ENCODE measurements at places on chromosomes 11 and 22.

- no peak for DNase-seq
Observed at GRCh38 chr22:41352058-41352457, 29.7 kb upstream of the TEF start.

DNA sequence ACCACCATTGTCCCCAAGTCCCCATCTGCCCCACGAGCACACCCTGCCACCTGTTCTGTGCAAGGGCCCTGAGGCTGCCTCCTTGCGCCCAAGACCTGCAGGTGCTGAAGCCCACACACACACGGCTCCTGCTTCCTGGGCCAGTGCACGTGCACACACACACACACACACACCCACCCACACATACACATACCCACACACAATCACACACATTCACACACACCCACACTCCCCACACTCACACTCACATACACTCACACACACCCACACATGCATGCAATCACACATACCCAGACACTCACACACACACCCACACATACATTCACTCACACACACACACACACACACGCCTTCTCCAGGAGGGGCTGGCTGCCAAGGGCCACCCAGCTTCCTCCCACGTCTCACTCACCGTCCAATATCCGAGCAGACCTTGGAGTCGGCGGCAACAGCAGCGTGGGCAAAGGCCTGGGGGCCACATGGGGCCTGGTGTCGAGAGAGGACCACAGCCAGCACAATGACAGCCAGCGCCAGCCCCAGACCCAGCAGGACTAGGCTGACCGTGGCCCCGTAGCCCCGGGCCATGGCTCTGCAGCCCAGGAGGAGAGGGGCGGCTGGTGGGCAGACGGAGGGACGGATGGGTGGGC, 616 bp downstream of the GGT5 start:
- no peak for DNase-seq

DNA sequence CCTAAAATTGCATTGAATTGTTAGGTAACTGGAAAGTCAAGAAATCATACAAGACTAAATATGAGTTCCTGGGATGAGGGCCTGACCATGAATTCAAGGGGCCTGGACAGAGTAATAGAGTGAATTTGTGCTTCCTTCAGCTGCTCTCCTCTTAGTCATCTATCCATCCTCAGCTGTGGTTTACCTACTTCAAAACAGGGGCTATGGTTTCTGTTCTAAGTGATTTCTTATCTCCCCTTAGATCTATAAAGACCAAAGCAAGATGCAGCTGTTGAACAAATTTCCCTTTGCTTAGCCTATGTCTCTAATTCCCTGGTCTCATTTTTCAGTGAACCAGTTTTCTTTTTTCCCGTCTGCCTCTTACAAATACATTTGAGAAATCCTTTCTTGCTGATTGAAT, 428.5 kb downstream of the FAM181B start:
- no peak for DNase-seq

DNA sequence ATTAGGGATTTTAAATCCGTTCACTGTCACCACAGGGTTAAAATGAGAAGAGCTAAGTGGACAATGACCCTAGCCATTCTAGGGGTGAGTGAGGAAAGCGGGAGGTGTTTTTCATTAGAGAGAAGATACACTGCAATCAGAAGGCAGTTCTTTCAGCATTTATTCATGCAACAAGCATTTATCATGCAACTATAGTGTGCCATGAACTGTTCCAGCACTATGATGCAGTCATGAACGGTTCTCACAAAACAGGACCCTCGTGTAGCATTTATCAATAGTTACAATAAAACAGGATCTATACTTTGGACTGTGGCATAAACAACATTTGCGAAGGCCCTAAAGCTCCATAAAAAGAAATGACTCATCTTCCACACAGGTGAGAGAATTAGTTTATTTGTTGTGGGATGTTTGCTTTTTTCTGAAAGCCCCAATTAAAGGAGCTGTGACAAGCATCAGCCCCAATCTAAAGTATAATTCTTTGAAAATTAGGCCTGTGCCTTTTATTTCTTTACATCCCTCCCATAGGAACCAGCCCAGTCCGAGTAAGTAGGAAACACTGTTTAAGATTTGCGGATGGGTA, 51.5 kb downstream of the PAMR1 start:
- no peak for DNase-seq

DNA sequence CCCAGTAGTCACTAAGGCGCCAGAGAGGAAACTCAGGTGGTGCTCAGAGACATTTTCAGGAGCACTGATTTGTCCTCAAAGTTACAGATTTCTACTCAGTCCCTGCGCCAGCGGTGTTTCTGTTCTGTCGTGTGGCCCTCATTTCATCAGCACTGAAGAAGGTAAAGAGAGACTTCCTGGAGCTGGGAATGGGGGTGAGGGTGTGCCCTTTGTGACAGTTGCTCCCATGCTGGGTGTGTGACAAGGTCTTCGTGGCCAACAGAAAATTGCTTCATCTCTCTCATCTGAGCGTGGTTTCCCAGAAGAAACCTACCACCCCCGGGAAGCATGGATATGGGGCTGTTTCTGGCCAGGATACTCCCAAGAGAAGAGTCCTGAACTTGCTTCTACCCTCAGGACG, 2.0 kb upstream of the PPARA start:
- no peak for DNase-seq

DNA sequence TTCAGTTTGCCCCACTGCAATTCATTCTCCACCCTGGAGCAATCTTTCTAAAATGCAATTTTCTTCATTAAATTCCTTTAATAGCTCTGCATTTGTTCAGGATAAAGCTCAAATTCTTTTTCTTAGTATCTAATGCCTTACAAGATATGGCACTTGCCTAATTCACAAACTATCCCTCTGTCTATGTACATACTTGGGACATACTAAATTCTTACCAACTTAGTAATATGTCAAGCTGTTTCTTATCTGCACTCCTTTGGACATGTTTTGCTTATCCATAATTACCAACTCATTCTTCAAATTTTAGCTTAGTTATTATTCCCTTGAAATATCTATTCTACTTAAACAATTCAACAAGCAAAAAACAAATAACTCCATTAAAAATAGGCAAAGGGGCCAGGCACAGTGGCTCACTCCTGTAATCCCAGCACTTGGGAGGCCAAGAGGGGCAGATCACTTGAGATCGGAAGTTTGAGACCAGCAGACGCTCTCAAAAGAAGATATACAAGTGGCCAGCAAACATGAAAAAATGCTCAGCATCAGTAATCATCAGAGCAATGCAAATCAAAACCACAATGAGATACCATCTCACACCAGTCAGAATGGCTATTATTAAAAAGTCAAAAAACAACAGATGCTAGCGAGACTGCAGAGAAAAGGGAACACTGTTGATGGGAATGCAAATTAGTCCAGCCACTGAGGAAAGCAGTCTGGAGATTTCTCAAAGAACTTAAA, 96.9 kb downstream of the FAM76B start:
- DNase-seq = no peak

GRCh38 chr11:120169981-120170698, 32.2 kb upstream of the TRIM29 start:
- no peak for DNase-seq

DNA sequence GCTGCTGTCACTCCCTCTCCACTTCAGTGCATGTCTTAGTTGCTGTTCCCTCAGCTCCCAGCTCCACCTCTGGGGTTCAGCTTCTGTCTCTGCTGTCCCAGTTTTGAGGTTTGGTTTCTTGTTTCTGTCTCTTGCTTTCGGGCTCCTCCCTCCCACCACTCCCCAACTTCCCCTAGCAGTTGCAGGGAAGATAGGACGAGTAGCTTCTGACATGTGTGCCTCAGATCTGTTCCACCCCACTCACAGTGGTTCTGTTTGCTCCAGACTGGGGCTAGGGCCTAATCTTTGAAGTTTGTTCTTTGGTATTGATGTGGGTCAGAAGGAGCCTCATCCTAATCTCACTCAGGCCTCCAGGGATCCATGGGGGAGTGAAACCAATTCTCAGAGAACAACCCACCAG, 2.6 kb upstream of the RRM1 start:
- DNase-seq = no peak

GRCh38 chr11:67118181-67118766, 789 bp upstream of the KDM2A start:
- peak; percentile 44 for DNase-seq

- DNase-seq = no peak
Observed at GRCh38 chr11:134999590-134999989, 587.5 kb upstream of the B3GAT1 start.

DNA sequence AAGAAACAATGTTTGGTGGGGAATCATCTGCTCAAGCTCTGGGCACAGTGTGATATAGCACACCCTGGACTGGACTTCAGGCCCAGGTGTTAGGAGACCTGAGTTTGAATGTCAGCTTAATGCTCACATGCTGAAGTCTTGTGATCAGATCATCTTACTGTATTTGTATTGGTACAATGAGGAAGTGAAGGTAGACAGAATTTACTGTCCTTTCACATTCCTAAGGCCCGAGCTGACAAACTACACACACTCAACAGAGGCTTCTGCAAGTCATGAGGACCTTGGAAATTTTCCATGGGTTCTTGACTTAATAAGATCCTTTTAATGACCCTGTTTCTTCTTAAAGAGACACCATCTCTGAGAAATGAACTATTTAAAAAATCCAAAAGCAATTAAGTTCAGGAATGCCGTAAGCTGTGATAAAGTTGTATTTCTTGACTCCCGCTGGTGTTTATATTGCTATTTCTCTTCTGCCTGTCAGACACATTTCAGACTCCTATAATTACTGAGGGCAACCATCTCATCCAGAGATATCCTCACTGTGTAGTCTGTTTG, 802.0 kb downstream of the DLG2 start:
- DNase-seq = no peak

- DNase-seq = no peak
Observed at GRCh38 chr11:62458212-62459002, 39.6 kb downstream of the SCGB1A1 start.

GRCh38 chr22:40334060-40334459, 12.2 kb upstream of the ADSL start:
- no peak for DNase-seq

DNA sequence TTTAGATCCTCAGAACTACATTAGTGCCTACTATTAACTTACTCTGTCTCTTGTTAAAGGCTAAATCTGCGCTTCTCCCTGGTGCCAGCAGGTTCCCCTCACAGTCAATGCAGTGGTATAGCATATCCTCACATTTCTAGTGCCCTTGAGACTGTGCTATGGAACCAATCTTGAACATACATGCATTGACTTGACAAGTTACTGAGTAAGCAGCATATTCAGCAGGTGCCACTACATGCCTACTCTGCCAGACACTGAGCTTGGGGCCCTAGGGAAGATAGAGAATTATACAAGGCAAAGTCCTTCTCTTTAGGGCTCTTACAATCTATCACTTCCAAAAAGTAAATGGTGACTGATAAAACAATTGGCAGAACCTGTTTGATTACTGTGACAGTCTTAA, 3.2 kb downstream of the FUT4 start:
- DNase-seq = no peak

- DNase-seq = no peak
Observed at GRCh38 chr22:32378707-32379272, 21.1 kb downstream of the RFPL3 start.

GRCh38 chr11:29124470-29124869, 892.4 kb downstream of the KCNA4 start:
- no peak for DNase-seq

- no peak for DNase-seq
Observed at GRCh38 chr11:111528557-111528956, 12.0 kb upstream of the LAYN start.

GRCh38 chr11:61531044-61531443, 22.5 kb downstream of the LRRC10B start:
- DNase-seq = no peak

All from T-helper 17 cell (primary cell).